Left renal pelvis (tissue), 4 donors: ENCODE measurements at places on chromosomes 4 and X.

GRCh38 chr4:128854433-128854832 is 44.9 kb downstream of the JADE1 start:
- no peak for DNase-seq

- DNase-seq, result no peak
These were observed 35.6 kb downstream of the GAB1 start for GRCh38 chr4:143372093-143372915.

DNA sequence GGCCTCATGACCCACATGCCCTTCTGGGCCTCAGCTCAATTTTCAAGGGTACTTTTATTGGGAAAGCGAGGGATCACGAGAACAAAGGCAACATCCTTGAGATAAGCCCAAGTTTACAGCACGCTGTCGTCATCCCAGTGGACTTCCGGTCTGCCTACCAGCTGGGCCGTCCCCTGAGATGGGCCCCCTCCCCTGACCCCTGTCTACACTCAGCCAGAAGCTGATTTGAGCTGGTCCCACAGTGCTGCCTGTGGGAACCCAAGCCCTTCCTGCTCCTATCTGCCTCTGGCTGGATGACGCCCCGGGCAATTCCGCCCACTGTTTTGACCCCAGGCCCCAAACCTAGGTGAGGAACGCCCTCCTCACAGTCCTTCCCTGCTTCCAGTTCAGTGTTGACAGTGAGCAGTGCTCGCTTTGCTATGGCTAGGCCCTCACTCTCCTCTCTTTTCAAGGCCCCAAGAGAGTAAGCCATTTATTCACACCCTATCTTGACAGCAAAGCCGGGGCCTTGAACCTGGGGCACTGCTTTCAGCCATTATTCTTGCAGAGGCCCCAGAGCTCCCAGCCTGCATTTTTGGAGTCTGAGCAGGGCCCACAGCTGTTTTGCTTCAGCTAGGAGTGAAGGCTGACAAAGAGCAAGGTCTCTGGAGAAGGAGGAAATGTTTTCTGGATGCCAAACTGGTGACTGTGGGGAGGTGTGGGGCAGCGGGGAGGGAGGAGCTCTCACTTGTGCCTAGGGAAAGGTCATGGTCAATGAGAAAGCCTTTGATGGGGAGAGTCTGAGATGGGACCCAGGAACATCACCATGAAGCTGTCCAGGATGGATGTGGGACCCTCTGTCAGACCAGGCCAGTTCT is 164.6 kb upstream of the BCOR start:
- no peak for DNase-seq

- no peak for DNase-seq
These were observed 16.1 kb upstream of the WAS start for GRCh38 chrX:48667509-48667908.
